ENCODE measurements at places on chromosomes 2 and 18. TPM values are rescaled to one million over a fixed set of nuclear protein-coding genes. Genes with fewer than 3 reads are reported as not detected.

- no peak for DNase-seq
Measured at GRCh38 chr2:88036606-88037005, 19.0 kb downstream of the KRCC1 start.

GRCh38 chr2:227344231-227344630 lies 19.2 kb downstream of the MFF start:
- no peak for DNase-seq

GRCh38 chr2:48886919-48887318 lies 131.4 kb upstream of the LHCGR start:
- no peak for DNase-seq

DNA sequence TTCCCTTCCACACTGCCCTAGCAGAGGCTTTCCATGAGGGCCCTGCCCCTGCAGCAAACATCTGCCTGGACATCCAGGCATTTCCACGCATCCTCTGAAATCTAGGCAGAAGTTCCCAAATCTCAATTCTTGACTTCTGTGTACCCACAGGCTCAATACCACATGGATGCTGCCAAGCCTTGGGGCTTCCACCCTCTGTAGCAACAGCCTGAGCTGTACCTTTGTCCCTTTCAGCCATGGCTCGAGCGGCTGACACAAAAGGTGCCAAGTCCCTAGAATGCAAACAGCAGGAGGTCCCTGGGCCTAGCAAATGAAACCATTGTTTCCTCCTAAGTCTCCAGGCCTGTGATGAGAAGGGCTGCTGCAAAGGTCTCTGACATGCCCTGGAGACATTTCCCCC lies 744.5 kb upstream of the LINC00305 start:
- DNase-seq: no peak

GRCh38 chr2:47346-47725 lies 1.0 kb upstream of the FAM110C start:
- no peak for DNase-seq

TUBA4B gene
- not detected for total RNA-seq

TUBA4A gene
- 128 TPM for total RNA-seq

ACVR1C gene
- 0.81 TPM for total RNA-seq

MYOM1 gene
- total RNA-seq: 611 TPM

GRCh38 chr2:46589356-46589755 lies 110.0 kb downstream of the TMEM247 start:
- no peak for DNase-seq

- DNase-seq: no peak
Measured at GRCh38 chr2:386406-387103, 98.7 kb upstream of the ALKAL2 start.

GRCh38 chr2:8376603-8377410 lies 305.0 kb upstream of the ID2 start:
- no peak for DNase-seq
